ENCODE measurements at places on chromosomes 3 and 15. TPM values are rescaled to one million over a fixed set of nuclear protein-coding genes. Genes with fewer than 3 reads are reported as not detected.

The CHRFAM7A gene
- not detected for total RNA-seq

The SH2D7 gene
- not detected for total RNA-seq

The CTXN2 gene
- not detected for total RNA-seq

The INKA1 gene
- total RNA-seq = 14.2 TPM

The COL6A5 gene
- total RNA-seq = 0.16 TPM

The CCR3 gene
- not detected for total RNA-seq

The ISL2 gene
- total RNA-seq = not detected

The CYP11A1 gene
- 3.2 TPM for total RNA-seq

The LSAMP gene
- total RNA-seq = 0.28 TPM

DNA sequence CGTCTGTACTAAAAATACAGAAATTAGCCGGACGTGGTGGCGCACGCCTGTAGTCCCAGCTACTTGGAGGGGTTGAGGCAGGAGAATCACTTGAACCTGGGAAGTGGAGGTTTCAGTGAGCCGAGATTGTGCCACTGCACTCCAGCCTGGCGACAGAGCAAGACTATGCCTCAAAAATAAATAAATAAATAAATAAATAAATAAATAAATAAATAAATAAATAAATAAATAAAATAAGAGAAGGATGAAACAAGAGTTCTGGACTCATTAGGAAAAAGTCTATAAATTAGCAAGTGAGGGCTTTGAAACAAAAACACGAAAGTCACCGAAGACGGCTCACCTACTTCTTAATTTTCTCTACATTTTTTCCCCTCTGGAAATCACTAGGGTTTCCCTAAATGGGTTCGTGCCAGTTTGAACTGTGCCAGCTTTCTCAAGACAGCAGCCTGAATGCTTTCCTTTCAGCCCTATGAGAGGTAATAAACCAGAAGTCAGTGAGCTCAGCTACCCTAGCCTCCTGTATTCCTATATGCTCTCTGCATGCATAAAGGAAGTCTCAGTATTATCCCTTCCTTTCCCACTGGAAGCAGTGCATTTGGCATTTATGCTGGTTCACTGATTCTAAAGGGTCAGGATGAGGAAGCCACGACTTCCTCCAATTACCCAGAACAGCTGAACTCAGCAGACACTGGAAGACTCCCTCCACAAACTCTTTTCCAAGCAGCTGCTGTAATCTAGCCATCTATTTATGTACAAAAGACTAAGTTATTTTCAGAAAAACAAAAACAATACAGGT is 266.9 kb downstream of the ZBBX start:
- ATAC-seq = no peak

DNA sequence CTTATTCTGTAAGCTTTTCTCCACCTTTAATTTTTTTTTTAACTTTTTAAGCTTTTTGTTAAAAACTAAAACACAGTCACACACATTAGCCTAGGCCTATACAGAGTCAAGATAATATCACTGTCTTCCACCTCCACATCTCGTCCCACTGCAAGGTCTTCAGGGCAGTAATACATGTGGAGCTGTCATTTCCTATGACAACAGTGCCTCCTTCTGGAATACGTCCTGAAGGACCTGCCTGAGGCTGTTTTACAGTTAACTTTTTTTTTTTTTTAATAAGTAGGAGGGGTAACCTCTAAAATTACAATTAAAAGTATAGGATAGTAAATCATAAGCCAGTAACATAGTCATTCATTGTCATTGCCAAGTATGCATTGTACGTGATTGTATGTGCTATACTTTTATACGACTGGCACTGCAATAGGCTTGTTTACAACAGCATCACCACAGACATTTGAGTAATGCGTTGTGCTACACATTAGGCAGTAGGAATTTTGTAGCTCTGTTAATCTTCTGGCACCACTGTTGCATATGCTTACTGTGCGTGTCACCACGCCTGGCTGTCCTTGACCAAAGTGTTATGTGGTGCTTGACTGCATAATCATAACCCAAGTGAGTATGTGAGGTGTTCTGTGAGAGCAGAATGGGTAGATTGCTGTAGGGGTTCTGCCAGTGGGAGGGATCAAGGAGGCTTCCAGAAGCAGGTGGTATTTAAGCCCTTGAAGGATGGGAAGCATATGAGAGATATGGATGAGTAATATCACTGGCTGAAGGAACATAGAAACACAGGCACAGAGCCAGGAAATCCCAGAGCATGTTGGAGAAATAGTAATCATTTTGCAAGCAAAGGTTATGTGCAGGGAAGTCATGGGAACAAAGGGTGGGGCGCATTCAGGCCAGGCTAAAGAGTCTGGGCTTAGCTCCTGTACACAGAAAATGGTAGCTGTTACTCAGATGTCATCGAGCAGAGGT is 18.3 kb downstream of the FBXO22 start:
- ATAC-seq = peak; percentile 68

DNA sequence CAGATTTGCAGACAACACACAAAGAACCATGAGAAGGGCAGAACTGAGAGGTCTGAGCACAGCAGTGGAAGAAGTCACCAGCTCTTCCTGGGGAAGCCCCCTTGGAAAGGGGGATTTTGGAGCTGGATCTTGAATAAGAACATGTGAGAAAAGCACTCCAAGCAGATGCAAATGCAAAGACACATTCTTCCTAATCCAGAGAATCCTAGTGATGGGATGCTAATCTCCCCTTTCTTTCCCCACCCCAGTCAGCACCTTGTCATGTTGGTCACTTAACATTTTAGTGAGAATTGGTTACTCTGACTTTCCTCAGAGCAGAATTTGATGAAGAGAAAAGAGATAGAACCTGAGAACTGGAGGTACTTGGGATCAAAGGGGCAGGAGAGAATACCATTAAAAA is 148.5 kb downstream of the SSR3 start:
- no peak for ATAC-seq

- ATAC-seq = no peak
Measured at GRCh38 chr15:64621056-64621455, 154.3 kb downstream of the RBPMS2 start.

GRCh38 chr3:167929968-167930367 is 165.8 kb downstream of the GOLIM4 start:
- no peak for ATAC-seq

DNA sequence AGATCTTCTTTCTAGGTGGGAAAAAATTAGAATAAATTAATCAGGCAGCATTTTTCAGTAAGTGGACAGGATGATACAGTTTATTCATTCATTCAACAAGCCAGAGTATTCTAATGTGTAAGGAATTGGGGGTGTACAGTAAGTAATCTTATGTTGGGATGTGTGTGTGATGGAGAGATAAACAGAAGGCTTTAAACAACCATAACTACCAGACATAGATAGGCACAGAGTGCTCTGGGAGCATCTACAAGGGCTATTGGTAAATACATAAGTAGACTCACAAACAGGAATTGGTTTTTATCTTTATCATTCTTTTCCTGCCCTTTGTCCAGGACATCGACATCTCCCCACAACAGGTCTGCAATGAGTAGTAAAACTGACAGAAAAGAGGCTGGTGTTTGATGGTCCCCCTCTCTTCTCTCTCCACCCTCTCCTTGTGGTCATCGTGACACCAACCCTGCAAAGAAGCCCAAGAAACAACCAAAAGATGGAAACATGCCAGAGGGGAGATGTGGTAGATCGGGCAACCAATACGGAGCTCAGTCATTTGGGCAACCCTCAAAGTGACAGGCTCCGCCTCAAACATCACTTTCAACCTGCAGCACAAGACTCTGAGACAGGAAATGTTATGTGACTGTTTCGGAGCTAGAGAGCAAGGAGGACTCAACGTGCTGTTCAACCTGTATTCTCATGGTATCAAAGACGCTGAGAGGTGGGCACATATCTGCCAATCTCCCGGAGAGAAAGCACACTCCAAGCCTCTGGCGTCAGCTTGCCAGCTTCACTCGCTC is 28.7 kb upstream of the B3GNT5 start:
- ATAC-seq = no peak

- peak; percentile 26 for ATAC-seq
Measured at GRCh38 chr3:142963516-142964448, at the start of gene PAQR9. Gene PAQR9 (minus strand): TSS chr3:142963674. CDS start chr3:142963336, 338 bp downstream.

GRCh38 chr3:196666001-196666867 is 26.7 kb downstream of the NRROS start:
- peak; percentile 78 for ATAC-seq

DNA sequence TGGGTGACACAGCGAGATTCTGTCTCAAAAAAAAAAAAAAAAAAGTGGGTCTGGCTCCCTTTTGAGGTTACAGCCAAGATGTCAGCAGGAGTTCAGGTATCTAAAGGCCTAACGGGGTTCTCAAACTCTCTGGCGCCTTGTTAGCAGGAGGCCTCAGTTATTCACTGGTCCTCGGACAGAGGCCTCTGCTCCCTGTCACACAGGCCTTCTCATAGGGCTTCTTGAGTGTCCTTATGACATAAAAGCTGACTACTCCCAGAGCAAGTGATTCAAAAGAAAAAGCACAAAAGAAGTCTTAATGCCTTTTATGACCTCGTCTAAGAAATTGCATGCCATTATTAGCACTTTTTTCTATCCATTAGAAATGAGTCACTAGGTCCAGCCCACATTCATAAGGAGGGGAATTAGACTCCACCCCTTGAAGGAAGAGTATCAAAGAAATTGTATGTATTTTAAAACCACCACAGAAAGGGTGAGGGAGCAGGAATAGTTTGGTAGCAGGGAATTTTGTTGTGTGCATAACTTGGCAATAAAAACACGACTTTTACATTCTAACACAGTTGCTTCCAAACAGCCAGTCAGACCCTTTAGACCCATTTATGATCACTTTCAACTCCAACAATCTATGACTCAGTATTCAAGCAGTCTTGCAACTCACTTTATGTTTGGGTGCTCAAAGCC is 90.3 kb downstream of the MEX3B start:
- ATAC-seq = no peak

- no peak for ATAC-seq
Measured at GRCh38 chr15:32677238-32677750, 35.8 kb downstream of the SCG5 start.

DNA sequence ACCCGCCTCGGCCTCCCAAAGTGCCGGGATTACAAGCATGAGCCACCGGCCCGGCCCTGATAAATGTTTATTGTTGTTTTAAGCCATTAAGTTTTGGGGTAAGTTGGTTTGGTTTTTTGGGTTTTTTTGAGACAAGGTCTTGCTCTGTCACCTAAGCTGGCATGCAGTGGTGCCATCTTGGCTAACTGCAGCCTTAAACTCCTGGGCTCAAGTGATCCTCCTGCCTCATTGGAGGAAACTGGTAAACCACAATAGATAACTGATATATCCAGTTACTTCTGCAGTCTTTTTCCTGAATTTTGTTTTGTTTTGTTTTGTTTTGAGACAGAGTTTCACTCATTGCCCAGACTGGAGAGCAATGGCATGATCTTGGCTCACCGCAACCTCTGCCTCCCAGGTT is 4.2 kb downstream of the SLC25A20 start:
- ATAC-seq = no peak

- ATAC-seq = peak; percentile 63
Measured at GRCh38 chr15:91855684-91856489, 2.4 kb downstream of the SLCO3A1 start.

DNA sequence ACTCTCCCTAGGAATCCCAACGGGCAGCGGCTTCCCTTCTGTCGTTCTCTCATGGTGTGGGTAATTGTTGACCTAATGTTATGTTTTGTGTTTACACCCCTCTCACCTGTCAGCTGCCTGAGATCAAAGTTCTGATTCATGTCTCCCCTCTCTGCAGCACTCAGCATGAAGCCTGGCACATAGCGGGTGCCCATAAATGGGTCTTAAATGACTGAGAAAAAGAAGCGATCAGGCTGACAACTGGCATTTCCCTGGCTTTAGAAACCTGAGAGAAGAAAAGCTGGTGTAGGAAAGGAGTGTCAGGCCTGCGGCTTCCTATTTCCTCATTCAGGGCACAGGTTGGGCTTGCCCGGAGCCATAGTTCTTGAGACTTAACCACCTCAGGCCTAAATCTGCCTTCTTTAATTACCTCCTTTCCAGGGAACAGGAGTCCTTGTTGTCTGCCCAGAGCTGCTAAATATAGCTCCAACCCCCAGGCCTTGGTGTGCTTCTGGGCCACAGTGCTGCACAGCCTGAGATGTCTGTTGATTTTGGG is 31.8 kb downstream of the LPP start:
- ATAC-seq = peak; percentile 70

DNA sequence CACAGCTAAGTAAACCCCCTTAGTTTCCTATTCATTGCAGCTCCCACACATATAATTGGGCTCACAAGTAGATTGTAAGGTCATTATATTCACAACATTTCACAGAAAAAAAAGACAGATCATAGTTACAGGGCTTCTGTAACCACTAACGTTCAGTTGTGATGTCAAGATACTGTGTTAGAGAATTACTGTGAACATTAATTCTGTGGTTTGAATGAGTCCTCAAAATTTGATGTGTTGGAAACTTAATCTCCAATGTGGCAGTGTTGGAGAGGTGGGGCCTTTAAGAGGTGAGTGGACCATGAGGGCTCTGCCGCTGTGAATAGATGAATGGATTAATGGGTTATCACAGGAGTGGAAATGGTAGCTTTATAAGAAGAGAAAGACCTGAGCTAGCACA is 21.3 kb downstream of the GRK7 start:
- ATAC-seq = no peak

DNA sequence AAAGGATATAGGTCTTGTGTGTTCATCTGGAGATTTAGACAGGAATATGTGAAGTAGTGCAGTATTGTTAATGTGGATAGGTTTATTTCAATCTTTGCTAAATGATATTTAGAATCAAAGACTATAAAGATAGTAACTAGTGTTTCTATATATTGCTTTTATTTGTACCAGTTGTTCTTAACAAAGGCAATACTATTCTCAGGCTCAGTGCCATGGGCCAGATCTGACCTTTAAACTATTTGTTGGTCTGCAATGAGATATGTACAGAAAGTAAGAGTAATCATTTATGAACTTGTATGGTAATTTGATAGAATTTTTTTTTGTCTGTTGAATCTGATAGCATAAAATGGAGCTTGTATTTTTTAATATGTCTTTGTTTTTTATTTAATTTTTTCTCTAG is 146.7 kb upstream of the AZI2 start:
- no peak for ATAC-seq

- peak; percentile 79 for ATAC-seq
Measured at GRCh38 chr3:126926684-126927400, 56.1 kb upstream of the PLXNA1 start.

All from esophagus mucosa (tissue), 1 donor.